Dorsolateral prefrontal cortex (tissue), 122 donors: ENCODE measurements at places on chromosomes 5 and 9.

GRCh38 chr5:68396722-68397121 lies 181.2 kb downstream of the PIK3R1 start:
- no peak for DNase-seq

DNA sequence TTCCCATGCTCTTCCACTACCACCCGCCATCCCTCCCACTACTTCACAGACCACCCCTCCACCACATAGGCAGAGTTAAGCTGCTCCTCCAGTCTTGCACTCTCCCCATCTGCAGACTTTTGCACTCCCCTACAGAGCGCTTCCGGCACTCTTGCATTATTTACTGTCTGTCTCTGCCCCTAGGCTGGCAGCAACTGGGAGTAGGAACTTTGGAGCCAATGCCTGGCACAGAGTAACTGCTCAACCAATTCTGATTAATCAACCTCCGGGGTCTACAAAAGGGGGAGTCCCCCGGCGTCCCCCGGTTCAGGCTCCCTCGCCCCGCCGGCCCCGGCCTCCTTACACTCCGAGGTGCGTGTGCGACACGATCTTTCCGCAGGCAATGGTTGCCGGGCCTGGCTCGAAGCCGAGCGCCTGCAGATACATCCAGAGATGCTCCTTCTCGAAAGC lies 498 bp downstream of the HAUS6 start:
- DNase-seq: no peak

GRCh38 chr5:103840600-103840999 lies 278.0 kb upstream of the NUDT12 start:
- DNase-seq: no peak

DNA sequence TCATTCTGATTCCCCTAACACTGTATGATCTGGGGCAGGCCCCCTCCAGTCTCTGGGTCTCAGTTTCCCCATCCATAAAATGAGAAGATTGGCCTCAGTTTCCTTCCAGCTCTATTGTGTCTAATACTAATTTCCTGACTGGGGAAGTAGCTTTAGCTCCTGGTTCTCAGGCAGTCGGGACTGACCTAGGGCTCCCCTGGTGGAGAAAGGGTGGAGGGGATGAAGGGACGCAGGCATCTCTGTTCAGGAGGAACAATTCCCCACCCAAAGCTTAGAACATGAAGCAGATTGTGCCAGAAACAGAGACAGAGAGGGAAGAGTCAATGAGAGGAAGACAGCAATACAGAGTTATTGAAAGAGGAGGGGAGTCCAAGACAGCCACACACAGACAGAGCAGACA lies 14.2 kb upstream of the PTGS1 start:
- no peak for DNase-seq

DNA sequence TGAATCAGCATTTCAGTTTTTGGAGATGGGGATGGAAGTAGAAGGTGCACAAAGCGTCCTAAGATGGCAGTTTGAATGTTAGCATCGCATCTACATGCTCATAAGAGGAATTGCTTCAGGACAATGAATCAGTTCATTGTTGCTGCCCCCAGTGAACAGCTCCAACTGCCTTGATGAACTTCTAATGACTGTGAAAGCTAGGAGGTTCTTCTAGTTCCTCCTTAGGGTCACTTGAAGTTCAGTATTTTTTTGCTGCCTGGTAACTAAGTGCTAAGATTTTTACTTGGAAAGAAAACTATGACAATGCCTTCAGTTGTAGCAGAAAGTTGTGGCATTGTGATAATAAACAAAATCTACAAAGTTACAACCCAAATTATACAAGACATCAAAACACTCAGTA lies 271.6 kb downstream of the RAB3C start:
- no peak for DNase-seq
